ENCODE measurements at places on chromosomes 7 and 10.

DNA sequence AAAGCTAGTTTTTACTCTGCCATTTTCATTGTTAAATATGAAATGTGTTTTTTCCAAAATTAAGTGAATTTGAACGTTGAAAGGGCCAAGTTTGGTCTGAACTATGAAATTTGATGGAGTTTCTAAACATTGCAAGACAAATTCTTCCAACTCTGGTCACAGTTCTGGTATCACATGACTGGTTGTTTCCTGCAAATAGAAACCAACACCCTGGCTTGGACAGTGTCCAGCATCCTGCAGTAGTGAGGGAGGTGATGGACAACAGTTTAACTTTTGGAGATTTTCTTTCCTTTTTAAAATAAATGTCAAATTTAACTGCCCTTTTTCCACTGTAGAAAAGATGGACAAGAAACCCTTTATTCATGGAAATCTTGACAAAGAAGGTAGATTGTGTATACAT, 54.8 kb upstream of the AGBL3 start:
- DNase-seq = no peak

DNA sequence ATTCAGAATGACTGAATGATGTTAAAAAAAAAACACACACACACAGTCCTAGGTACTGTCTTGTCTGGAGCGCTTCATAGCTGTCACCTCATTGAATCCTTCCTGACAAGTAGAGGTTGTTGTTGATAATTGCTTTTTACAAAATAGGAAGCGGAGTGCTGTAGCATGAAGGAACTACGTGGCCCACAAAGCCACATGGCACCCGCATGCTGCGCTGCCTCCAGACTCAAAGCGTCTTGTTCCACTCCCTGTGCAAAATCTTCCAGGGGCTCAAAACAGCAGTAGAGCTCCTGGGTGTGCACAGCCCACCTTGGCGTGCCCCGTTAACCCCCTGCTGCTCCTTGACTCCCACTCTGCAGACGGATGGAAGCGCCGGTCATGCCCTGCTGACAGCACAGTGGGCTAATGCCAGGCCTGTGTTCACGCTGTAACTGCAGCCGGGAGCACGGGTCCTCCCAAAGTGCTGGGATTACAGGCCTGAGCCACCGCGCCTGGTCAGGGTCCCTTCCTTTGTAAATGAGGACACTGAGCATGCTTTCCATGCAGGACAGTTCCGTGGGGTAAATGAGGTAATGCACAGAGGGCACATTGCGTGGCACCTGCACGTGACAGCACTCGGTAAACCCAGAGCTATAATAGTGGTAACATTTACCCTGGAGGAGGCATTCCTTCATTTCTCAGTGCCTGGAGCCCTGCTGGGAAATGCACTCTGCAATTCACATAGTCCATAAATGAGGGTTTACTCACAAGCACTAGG, 91.1 kb upstream of the GNA12 start:
- no peak for DNase-seq

- no peak for DNase-seq
Measured at GRCh38 chr10:113293167-113293566, 259.7 kb upstream of the HABP2 start.

- no peak for DNase-seq
Measured at GRCh38 chr7:32890793-32891042, 842 bp downstream of the KBTBD2 start.

- DNase-seq = no peak
Measured at GRCh38 chr7:7242899-7243298, 60.6 kb downstream of the C1GALT1 start.

DNA sequence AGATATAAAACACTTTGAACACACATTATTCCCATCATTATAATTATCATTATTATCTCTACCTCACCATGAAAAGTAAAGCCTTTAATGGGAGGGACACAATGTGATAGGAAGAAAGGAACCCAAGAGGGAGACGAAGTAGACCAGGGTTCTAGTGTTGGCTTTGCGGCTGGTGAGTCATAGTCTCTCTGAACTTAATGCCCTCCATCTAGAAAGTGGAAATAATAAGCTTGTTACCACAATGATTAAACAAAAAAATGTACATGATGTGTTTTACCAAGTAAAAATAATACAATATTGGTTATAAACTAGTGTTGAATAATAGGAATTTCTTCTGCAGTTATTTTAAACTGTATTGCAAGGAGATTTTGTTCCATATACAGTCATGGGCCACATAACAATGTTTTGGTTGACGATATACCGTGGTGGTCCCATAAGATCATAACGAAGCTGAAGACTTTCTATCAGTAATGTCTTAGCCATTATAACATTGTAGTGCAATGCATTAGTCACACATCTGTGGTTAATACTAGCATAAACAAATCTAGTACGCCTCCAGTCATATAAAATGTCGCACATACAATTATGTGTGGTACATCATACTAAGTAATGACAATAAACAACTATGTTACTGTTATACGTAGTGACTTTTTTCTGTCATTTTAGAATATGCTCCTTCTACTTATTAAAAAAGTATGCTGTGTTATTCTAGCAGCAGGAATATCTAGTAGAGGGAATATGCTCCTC, 450.6 kb upstream of the SORCS1 start:
- DNase-seq = no peak

GRCh38 chr10:83931669-83932068, 207.6 kb upstream of the GHITM start:
- DNase-seq = no peak

- DNase-seq = no peak
Measured at GRCh38 chr7:120842121-120842621, 15.8 kb downstream of the TSPAN12 start.

GRCh38 chr7:33742999-33743587, 162.2 kb upstream of the BMPER start:
- no peak for DNase-seq

- DNase-seq = no peak
Measured at GRCh38 chr7:143914938-143915652, 13.1 kb upstream of the TCAF1 start.

DNA sequence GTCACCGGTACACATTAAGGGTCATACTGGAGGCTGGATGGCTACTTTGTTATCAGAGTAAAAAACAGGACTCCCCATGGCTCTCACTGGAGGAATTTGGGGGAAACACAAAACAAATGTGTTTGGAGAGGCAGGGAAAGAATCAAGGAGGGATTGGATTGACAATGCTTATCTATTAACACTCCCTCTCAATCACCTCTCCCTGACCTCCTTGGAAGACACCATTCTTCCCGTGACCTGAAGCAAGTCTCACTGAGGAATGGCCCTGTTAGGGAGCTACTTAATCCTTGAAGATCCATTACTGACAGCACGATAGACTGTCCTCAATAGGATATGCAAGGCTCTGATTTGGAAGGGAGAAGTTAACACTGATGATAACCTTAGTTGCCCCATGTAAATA, 242.1 kb upstream of the PTN start:
- DNase-seq = no peak

DNA sequence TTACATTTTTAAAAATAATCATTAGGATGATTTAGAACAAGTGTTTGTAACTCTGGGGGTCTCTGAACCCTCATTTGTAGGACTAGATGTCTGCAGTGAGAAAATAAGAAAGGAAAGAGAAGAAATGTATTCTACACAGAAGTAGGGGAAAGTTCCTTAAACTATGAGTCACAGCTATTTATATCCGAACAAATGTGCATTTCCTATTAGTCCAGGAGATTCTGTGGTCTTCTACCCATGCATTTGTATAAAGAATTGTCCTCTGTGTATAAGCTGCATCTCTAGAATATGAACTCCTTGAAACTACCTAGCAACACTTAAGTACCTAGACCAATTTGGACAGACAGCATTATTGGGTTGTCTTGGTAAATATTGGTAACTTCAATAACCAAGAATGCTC, 15.9 kb upstream of the CD36 start:
- no peak for DNase-seq

DNA sequence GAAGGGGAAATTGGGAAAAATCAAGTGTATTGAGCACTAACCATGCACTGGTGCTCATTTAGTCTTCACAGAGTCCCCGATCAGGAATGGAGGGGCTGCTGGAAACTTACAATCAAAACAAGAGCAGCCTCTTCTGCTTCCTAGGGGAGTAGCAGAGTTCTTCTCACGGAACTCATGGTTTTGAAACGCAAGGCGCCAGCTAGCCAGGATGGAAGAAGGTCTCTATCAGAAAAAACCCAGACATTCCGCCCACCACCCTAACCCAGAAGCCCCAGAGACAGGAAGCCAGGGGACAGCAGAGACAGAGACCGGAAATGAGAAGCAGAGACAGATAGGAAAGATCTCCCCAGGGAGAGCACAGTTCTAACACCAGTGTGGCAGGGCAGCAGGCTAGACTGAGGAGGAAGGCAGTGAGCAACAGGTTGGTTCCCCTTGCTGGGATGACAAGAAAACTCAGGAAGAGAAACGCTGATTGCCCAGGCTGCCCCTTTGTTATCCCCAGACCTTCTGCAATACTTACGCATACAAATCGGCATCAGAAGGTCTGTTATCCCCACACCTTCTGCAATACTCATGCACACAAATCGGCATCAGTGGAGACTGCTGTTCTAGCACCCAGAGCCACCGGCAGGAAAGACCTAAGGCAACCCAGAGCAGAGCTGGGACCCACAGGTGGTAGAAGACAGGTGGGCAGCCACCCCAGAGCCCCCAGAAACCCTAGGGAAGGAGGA, 99.2 kb downstream of the CPXM2 start:
- DNase-seq = no peak

DNA sequence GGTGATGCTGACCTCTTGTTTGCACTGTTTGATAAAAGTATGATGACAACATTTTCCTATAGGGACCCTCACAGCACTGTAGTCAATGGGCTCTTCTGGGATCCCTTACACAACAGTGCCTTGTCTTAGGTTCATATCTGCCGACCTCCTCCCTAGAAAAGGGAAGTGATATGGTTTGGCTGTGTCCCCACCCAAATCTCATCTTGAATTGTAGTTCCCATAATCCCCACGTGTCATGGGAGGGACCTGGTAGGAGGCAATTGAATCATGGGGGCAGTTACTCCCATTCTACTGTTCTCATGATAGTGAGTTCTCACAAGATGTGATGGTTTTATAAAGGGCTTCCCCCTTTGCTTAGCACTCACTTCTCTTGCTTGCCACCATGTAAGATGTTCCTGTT, 23.1 kb downstream of the ZC3HAV1 start:
- DNase-seq = no peak

DNA sequence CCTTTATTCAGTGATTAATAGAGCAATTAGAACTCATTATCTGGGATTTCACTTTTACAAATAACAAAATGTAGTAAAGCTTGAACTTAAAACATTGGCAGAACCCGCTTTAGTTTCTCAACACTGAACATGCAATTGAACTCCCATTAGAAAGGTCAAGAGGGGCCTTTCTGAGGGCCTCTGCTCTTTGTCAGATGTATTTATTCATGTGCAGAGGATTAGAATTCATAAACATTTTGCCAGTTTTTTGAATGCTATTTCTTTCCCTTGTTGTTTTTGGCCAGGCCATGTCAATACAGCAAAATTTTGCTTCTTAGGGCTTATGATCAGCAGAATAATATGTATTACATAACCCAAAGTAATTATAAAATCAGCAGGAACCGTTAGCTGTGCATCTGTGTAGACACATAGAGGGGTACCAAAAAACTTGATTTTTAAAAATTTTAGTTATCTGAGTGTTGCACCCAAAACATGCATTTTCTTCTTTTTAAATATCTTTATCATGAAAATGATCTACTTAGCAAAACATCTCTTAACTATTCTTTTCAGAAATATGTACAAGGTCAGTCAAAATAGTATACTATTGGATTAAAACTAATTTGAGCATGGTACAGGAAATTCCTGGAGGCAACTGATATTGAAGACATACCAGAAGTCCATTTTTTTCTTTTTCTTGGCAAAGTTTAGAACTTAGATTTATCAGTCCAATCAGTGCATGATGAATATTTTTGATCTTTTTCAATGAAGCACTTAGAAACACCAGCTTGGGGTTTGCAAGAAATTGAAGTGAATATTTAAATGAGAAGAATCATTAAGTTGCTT, 177.5 kb downstream of the TWIST1 start:
- no peak for DNase-seq

- DNase-seq = no peak
Measured at GRCh38 chr10:72740528-72740927, 48.6 kb downstream of the MCU start.

GRCh38 chr7:100942045-100942774, 7.1 kb upstream of the MUC3A start:
- DNase-seq = no peak

- DNase-seq = no peak
Measured at GRCh38 chr7:112160130-112160770, 45.9 kb downstream of the DOCK4 start.

GRCh38 chr10:101028446-101029337, 2.2 kb downstream of the PDZD7 start:
- DNase-seq = no peak

- no peak for DNase-seq
Measured at GRCh38 chr10:55051515-55051914, 250.5 kb upstream of the PCDH15 start.

DNA sequence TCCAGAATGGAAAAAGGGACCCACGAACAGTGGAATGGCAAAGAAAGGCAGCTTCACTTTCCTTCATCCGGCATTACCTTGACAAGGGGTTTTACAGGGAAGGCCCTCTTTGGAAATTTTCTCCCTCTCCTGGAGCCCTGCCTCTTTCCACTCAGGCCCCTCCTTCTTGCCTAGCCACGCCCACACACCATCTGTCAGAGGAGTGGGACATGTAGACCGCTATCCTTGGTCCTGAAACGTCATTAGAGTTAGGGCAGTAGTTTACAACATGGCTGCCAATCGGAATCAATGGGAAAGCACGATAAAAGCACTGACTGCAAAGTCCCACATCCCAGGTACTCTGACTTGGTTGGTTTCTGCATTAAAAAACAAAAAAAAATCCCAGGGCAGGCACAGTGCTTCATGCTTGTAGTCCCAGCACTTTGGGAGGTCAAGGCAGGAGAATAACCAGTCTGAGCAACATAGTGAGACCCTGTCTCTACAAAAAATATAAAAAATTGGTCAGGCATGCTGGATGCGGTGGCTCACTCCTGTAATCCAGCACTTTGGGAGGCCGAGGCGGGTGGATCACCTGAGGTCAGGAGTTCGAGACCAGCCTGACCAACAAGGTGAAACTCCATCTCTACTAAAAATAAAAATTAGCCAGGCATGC, 96.4 kb downstream of the MARCHF5 start:
- no peak for DNase-seq

DNA sequence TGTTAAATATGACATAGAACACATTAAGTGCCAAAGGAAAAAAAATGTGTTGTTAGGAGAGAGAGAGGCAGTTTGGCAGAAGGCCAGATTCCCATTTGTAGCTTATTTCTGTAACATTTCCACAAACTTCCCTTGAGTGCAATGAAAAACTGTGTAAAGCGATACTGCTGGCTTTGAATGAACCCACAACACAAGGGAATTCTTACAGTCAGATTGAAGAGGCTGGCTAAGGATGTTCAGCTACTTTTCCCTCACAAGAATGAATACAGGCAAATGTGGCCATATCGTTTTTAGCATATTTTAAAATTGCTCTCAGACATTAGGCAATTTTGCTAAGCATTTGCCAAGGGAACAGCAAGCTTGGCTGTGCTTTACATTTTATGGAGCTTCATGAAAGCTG, 614.1 kb upstream of the FZD8 start:
- DNase-seq = no peak
